Left renal cortex interstitium (tissue), 4 donors: ENCODE measurements at places on chromosomes 5 and 9. TPM values are rescaled to one million over a fixed set of nuclear protein-coding genes. Genes with fewer than 3 reads are reported as not detected.

GRCh38 chr5:149852641-149853330, 91.8 kb downstream of the PDE6A start:
- peak; percentile 56 for DNase-seq

Gene ELAVL2
- polyA plus RNA-seq, result 3.7 TPM

Gene SUB1
- polyA plus RNA-seq, result 287 TPM

Gene STING1
- 35.7 TPM for polyA plus RNA-seq

DNA sequence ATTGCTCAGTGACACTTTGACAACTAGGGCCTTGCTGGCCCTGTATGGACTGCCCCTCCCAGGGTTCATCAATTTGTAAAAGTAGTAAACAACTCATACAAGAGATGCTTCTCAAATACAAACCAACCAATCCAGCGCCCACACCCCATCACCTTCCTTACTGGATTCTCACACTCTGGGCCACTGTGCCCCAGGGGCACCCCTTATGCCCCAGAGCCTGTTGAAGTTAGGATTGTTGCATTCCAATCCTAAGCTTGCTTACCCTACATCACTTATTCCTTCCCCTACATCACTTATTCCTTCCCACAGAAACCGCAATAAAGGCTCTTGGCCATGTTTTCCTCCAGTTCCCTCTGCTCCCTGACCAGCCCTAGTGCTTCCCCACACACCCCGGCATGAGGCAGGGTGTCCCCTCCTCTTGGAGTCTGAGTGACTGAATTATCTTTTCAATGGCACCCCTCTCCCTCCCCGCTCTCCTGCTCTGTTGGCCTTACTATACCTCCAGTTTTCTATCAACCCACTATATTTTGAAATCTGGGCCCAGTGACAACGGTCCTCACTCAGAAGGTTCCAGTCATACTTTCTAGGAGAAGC, 182.4 kb upstream of the S1PR3 start:
- no peak for DNase-seq

GRCh38 chr5:923281-923873, 30.7 kb downstream of the TRIP13 start:
- no peak for DNase-seq

- no peak for DNase-seq
These were observed 20.3 kb upstream of the FLT4 start for GRCh38 chr5:180669661-180670060.

DNA sequence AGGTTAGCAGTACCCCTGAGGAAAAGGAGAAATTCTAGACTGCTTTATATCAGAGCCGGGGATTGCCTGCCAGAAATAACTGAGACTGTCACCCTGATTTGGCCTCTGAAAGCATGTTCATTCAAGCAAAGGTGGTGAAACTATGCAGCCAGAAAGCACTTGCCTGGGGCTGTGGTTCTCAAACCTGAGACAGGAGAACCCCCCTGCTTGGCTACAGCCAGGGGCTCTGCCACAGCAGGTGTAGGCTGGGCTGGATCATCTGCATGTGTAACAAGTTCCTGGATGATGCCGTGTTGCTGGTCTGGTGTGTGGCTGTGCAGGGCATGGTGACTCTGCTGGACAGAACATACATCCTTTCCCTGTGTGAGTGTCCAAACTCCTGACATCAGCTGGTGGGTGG, 157.8 kb downstream of the NXNL2 start:
- DNase-seq, result no peak

Gene C5
- 12.6 TPM for polyA plus RNA-seq

DNA sequence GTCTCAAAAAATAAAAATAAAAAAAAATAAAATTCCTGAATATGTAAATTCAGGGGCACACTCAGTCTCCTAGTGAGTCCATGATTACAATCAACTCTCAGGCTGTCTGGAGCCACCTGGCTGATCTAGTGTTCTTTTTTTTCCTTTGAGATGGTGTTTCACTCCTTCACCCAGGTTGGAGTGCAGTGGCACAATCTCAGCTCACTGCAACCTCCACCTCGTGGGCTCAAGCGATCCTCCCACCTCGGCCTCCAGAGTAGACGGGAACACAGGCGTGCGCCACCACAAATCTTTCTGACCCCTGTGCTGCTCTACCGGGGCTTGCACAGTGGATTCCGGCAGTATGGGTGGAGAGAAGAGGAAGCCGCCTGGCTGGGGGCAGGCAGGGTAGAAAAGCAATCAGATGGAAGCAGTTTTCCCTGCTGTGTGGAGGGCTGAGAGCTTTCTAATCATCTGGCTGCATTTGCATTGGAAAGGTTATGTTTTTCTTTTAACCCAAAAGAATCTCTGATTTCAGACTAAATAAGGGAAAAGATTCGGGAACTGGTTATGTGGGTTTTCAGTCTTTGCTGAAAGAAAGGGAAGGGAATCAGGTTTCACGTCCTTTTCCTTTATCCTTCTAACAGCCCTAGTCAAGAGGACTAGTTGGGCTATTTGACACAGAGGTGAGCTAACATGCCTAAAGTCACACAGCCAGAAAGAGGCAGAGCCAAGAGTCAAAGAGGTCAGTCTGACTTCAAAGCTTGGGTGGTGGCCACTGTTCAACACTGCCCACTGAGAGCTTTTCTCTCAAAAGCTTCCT, 26.3 kb upstream of the CORO2A start:
- no peak for DNase-seq

DNA sequence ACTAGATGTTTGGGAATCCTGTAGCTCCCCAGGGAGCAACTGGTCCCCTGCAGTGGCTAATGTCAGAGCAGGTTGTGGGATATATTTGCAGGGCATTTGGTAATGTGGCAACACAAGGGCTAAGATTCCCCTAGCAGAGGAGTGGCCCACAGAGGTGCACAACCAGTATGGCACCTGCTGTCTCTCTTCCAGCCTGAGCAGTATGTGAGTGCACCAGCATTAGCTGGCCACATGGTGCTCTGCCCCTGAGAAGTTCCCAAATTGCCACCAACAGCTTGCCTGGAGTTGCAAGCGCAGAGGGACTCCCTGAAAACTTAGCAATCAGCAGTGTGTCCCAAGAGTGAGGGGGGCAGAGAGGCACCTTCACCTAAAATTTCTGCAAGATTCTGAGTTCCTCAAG, 53.2 kb upstream of the SNCAIP start:
- no peak for DNase-seq

DNA sequence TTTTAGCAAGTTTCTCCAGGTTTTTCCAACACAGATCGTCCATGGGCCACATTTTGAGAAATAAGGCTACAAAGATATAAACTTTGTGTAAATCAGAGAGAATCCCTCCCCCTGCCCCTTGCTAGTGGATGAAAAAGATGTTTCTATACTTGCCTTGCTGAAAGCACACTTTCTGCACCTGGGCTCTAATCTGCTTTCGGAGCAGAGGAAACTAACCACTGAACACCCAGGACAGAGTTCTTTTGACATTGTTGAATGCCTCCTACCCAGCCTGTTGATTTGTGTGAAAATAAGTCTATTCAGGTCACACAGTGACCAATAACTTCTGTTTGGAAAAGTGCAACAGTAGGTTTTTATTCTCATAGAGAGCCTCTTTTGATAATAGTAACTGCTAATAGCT, 7.5 kb downstream of the ADRB2 start:
- DNase-seq, result no peak

DNA sequence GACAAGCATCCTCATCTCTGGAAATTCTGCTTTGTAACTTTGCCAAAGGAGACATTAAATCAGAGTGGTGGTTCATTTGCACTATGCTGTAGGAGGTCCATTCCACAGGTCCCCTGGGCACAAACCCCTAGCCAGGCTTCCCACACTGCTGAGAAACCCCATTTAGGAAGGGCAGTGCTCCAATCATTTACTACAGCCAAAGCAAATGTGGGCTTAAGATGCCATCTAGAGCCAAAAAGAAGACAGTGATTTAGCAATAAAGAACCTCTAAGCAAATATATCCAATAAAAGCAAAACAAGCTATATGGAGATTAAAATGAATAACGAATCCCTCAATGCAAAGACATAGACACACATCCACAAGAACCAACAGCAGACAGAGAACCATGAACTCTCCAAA, 129.0 kb upstream of the ALDH1B1 start:
- no peak for DNase-seq

- DNase-seq, result no peak
These were observed 95.1 kb upstream of the ITGA1 start for GRCh38 chr5:52692606-52693005.

Gene MELK
- polyA plus RNA-seq, result 23.4 TPM

Gene UBE2R2
- 67.7 TPM for polyA plus RNA-seq

GRCh38 chr9:136120438-136120844, 1.8 kb upstream of the TMEM250 start:
- DNase-seq, result no peak

- no peak for DNase-seq
These were observed 3.9 kb downstream of the SSBP2 start for GRCh38 chr5:81747030-81747429.

DNA sequence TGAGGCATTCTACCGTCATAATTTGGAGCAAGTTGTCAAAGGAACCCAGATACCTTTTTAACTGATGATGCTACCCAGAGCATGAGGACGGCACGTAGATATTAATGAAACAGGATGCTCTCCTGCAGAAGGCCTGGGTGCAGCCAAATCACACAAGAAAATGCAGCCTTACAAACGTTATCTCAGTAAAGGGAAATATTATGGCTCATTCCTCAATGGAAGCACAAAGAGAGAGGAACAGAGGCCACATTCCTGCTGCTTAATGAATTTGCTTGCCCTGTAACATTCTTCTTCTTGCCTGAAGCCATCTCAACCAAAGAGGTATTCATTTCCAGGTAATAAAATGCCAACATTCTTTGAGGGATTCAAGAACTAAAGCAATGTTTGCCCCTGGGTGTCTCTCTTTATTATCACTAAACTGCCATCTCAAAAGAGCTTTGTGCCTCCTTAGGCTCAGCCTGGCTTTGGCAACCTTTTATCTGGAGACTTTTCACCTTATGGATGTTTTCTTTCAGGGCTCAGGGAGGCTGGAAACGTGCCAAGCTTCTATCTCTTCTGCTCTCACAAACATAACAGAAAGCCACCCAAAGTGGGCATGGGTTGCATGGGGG, 92.9 kb downstream of the TNC start:
- DNase-seq, result no peak

Gene OR1J2
- not detected for polyA plus RNA-seq

- no peak for DNase-seq
These were observed 896.9 kb upstream of the DMAC1 start for GRCh38 chr9:8696516-8696915.

GRCh38 chr9:108997112-108997511, 16.2 kb downstream of the CTNNAL1 start:
- no peak for DNase-seq

Gene CACNA1B
- 0.11 TPM for polyA plus RNA-seq

Gene C9orf153
- 0.10 TPM for polyA plus RNA-seq

GRCh38 chr5:150176745-150177477, 10.3 kb downstream of the CDX1 start:
- DNase-seq, result no peak

DNA sequence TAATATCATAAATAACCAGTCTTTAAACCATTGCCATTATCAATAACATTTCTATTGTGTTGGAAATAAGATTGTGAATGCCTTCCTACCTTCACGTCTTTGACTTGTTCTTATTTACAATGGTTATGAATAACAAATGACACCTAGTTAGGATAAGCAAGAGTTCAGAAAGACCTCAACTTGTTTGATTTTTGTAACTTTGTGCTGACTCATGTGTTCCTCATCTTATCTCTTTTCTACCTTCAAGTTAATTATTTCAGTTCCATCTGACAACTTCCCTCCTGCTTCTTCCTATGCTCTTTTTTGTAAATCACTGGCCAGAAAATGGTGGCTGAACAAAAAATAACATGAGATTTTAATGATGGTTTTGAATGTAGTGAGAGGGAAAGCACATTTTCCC, 538.5 kb upstream of the TUSC1 start:
- DNase-seq, result no peak

GRCh38 chr9:89408628-89409101, 89.2 kb downstream of the SEMA4D start:
- no peak for DNase-seq

GRCh38 chr9:32350682-32351081, 33.8 kb upstream of the ACO1 start:
- DNase-seq, result peak; percentile 21

GRCh38 chr5:142343531-142343930, 18.7 kb upstream of the SPRY4 start:
- no peak for DNase-seq

Gene FIBCD1
- polyA plus RNA-seq, result 0.44 TPM

Gene IL3
- not detected for polyA plus RNA-seq

DNA sequence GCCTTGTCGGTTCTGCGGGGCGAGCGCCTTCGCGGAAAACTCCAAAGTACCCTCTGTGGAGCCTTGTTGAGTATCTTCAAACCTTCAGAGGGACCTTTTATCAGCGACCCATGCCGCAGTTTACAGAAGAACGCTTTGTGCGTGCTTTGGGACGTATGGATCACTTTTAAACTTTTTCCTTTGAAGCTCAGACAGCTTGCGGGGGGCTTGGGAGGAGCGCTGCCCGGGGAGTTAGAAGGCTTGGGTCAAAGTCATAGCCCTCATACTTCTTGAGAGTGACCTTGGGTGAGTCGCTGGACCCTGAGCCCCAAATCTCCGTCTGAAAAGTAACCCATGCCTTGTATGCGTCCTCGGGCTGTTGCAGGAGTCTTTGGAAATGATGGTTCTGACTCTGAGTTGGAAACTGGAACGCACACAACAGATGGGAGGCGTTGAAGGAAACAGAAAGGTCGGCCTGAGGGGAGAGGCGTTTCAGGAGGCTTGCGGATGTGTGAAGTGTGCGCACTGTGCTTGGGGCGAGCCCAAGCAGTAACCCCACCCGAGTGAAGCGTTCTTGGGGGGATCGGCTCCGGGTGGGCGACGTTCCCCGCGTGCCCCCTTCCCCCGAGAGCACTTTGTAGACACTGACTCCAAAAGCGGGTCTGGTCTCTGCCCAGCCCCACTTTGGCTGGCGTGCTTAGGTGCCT, 661 bp upstream of the SLC25A51 start:
- DNase-seq, result peak; percentile 34

Gene SPATA31A3
- polyA plus RNA-seq, result not detected

GRCh38 chr5:78793907-78794662, 145.5 kb upstream of the LHFPL2 start:
- no peak for DNase-seq

GRCh38 chr5:554284-554988, 30.2 kb upstream of the SLC9A3 start:
- no peak for DNase-seq

- no peak for DNase-seq
These were observed 43.5 kb downstream of the FBN2 start for GRCh38 chr5:128494516-128494915.

- no peak for DNase-seq
These were observed 117.8 kb downstream of the MEF2C start for GRCh38 chr5:88765171-88765570.

Gene SPINK4
- not detected for polyA plus RNA-seq

Gene TTLL11
- 6.4 TPM for polyA plus RNA-seq

- DNase-seq, result no peak
These were observed 36.9 kb downstream of the MYO10 start for GRCh38 chr5:16899171-16899570.
